ENCODE measurements at places on chromosomes 13 and 19.

DNA sequence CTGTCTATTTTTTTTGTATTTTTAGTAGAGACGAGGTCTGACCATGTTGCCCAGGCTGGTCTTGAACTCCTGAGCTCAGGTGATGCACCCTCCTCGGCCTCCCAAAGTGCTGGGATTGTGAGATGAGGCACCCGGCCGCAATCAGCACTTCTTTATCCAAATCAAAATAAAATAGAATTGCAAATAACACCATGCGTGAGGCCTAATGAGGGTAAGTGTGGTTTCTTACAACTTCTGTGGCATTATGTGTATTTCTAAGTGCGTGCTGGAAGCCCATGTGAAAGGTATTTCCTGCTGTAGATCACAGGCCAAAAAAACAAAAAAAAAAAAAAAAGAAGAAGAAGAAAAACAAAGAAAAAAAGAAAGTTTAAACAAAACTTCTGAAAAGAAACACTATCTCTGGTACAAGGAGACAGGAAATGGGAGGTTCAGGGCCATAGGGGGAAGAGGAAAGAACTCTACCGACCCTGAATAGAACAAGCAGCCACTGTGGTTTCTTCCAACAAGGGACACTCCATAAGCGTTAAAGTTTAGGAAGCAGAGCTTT is 3.0 kb upstream of the GRAMD1A start:
- DNase-seq: no peak

DNA sequence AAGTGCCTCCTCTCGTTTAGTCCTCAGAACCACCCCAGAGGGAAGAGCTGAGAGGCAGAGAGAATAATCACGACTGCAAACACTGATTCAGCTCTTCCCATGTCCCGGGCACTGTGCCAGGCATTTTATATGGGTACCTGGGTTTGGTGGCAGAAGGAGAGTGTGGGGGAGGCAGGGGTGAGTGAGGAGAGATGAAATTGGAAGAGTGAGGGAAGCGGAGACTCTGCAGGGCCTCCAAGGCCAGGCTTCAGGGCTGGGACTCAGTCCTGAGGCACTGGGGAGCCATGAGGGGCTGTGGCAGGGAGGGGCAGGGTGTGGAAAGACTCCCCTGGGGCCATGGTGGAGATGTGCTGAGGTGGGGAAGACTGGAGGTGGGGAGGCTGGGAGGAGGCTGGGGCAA is 8.7 kb downstream of the SYNGR4 start:
- no peak for DNase-seq

DNA sequence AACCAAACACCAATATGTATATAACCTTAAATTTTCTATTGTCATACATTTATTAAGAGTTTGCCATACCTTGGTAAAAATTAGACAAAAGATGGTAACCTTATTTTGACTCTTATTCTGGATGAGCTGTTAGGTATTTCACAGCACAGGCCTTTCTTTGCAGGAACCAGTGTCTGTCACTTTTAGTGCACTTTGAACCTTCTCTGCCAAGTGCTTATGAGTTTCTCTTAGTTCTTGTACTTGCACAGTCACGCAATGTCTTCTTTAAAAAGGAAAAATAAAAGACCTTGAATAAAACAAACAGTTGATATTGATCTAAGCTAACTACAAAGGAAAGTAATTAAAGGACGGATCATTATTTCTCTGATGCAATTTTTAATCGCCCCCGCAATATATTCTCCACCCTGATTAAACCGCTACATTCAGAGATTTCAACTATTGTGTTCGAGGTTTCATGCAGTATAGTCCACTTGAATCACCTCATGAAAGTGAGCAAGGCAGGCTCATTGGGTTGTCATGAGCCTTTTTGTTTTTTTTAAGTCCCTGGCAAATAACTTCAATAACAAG is 534.5 kb downstream of the KLF5 start:
- no peak for DNase-seq

GRCh38 chr13:73254827-73255226 is 196.0 kb downstream of the KLF5 start:
- no peak for DNase-seq

DNA sequence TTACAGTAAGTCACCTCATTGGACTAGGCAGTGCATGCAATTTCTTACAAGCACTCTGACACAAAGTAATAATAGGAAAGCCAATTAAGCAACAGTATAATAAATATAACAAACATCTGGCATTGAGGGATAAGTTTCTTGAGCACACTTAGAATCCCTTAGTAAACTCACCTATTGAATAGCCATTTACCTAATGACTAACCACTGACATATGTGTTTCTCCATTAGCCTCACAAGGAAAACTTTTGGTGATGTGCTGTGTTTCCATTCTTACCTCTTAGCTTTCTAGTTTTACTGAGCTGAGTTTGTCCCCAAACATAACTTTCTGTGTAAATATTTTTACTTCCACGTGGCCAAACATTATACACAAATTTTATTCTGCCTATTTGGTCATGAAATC is 47.4 kb upstream of the PCDH9 start:
- DNase-seq: no peak

- no peak for DNase-seq
Observed at GRCh38 chr13:45876781-45877180, 25.2 kb upstream of the SIAH3 start.

DNA sequence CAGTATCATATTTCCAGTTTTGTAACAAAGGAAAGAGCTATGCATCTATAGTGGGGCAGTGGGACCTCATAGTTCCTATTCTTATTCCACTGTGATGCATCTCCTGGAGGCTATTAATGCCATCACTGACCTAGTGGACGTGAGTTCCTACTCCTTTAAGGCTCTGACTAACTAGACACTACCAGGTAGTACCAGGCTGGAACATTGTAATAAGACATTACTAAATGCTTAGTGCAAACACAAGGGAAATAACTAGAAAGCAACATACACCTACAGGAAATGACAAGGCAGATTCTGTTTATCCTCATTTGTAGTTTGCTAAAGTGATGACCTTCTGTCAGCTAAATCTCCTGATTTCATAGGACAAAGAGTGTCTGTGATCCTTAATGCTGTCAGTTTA is 192.5 kb downstream of the POSTN start:
- DNase-seq: no peak

DNA sequence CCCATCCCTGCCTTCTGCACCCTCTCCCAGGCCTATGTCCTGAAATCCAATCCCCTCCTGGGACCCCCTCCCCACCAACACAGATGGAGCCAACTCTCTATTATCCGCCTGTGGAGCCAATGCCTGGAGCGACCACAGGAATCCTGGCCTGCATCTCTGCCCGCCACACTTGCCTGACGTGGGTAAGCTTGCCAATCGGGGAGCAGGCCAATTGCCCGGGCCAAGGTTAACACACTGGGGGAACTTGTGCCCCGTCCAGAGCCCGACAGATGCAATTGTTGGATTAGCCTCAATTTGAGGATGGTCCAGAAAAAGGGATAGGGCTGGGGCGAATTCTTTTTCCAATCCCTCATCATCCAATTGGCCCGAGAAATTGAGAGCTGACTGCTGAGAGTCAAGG is 5.9 kb downstream of the WIZ start:
- DNase-seq: no peak

DNA sequence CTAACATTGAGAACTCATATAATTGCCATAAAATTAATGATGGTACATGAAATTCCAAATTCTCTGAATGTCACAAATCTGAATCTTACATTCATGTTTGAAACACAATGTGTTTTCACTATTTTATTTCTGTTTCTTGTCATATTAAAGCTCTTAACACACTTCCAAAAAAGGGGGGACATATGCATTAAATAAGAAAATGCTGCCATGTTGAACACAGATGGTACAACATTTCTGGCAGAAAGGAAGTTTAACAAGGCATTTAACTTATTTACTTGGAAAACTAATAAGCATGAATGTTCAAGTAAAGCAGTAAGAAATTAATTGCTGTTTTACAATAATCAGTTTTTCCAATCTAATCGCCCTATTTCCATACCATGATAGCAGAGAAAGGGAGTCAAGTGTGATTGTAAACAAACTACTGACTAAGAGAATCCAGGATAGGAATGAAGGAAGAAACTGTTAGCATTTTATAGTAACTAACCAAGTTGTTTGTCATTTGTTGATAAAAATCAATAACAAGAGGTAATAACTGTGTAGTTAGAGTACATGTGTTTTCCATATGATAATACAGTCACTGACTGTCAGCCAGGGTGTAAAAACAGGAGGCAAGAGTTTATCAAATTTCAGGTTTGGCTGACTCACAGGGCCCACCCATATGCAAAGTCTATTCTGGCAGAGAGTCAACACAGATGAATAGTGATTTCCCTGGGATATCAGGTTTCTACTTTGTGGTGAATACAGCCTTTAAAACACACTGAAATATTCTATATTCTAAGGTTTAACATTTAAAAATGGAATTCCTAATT is 5.7 kb upstream of the FOXO1 start:
- DNase-seq: no peak

- DNase-seq: no peak
Observed at GRCh38 chr19:17499648-17500446, 11.6 kb upstream of the PGLS start.

DNA sequence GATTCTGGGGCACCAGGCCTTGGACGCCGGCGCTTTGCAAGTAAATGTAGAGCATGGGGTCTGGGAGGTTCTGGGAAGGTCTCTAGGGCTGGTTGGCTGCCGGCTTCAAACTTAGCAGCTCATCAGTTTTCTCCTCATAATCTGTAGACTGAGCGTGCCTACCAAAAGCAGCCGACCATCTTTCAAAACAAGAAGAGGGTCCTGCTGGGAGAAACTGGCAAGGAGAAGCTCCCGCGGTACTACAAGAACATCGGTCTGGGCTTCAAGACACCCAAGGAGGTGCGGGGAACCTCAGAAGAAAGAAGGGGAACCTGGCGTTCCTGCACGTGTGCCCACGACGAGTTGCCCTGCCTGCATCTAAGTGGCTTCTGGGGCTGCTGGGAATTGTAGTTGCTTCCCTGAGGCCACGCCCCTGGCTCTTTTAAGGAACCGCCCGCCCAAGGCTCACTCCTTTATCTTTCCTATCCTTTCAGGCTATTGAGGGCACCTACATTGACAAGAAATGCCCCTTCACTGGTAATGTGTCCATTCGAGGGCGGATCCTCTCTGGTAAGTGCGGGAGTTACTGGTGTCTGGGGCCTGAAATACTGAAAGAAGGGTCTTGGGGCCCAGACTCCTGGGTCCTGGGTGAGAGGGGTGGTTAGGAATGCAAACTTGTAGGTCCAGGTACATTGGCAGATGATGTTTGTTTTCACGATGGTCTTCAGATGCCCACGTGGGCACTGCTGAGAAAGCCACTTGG is 984 bp downstream of the RPS11 start:
- no peak for DNase-seq

GRCh38 chr19:50693064-50693975 is 26.3 kb downstream of the SHANK1 start:
- no peak for DNase-seq

GRCh38 chr13:68170961-68171360 is 940.8 kb upstream of the PCDH9 start:
- DNase-seq: no peak

DNA sequence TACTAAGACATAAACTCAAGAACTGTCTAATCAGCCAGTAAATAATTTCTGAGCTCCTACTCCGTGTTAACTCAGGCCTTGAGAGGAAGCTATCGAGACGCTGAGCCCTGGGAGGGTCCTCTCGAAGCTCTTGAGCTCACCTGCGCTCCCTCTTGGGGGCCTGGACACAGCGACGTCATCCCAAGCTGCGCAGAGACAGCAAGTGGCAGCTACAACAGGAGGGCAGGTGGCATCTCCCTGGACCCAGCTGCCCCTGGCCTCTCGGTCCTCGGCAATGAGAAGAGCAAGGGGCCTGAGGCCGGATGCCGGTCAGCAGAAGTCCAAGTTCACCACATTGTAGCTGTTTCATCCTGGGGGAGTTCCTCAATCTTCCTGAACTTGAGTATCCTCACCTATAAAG is 30.5 kb upstream of the TUBGCP3 start:
- DNase-seq: no peak

Data from left hindlimb (tissue), 1 donor.